Esophagus mucosa (tissue), 1 donor: ENCODE measurements at places on chromosomes 5 and 9.

DNA sequence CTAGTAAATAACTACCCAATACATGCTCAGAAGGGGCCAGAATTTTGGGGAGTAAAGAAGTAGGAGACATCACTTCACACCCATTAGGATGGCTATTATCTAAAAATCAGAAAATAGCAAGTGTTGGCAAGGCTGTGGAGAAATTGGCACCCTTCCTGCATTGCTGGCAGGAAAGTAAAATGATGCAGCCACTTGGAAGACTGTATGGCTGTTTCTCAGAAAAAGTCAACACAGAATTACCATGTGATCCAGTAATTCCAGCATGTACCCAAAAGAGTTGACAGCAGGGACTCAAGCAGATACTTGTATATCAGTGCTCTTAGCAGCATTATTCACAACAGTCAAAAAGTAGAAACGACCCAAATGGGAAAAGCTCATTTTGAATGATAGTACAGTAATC is 107.6 kb downstream of the APBA1 start:
- ATAC-seq: no peak

DNA sequence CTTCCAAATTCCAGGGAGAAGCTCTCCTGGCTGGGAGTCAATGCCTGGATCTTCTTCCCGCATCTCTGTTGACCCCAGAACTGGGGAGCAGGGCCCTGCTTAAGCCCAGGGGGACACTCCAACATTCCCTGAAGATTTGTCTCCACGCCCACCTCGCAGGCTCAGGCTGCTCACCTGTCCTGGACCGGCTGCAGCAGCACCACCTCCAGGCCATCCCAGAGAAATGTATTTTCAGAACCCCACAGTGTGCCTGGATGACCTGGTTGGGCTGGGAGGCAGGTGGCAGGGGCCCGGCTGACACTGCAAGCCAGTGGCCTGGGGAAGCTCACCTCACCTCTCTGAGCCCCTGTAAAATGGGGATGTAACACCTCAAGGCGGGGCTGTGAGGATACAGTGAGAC is 27.1 kb upstream of the ZBTB43 start:
- ATAC-seq: peak; percentile 55

DNA sequence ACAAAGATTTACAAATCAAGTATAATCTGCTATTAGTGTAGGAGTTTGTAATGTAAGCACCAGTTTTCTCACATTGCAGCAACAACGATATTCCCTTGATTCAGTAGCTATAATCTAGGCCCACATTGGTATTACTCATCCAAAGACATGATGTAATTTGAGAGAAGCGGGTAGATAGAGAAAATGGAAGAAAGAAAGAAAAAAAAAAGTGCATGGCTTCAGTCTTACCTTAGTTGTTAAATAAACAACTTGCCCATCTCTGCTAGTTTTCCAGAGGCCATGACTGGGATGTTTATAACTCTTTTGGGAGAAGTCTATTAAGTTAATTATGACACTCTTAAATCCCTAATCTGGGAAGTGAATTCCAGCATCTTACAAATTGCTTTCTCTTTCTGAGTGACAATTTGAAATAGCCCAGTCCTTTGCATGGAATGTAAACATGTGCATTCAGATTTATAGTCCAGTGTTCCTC is 2.8 kb downstream of the MELK start:
- no peak for ATAC-seq

- no peak for ATAC-seq
These were observed 71.7 kb downstream of the ENTREP1 start for GRCh38 chr9:69396759-69397158.

- ATAC-seq: no peak
These were observed 96.4 kb downstream of the PSAT1 start for GRCh38 chr9:78393340-78393739.

GRCh38 chr9:84301851-84302250 is 38.7 kb downstream of the SLC28A3 start:
- peak; percentile 35 for ATAC-seq

- ATAC-seq: no peak
These were observed 46.7 kb downstream of the SHB start for GRCh38 chr9:38022203-38022895.

DNA sequence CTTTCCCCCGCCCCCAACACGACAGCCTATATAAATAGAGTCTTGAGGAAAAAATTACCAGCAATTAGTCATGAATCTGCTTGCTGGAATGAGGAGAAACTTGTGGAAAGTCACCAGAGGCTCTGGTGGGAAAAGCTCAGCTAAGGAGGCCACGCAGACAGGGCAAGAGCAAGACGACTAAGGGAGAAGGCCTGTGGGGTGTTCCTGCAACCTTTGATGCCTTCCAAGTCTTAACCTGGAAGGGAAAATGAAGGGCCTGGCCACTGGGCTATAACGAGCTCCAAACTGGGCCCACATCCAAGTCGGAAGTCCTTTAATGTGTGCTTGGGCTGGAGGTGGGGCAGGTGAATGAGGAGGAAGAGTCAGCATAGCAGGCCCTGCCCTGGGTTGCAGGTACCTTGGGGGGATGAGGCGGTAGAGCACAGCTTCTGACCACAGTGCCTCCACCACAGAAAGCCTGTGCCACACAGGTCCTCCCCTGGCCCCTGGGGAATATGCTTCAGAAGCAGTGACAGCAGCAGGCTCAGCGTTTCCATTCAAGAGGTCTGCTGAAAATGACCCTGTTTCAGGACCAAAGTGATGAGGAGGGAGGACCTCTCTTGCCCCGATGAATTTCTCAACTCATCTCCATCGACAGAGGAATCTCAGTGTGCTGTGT is 92.8 kb upstream of the LRRTM2 start:
- peak; percentile 14 for ATAC-seq

DNA sequence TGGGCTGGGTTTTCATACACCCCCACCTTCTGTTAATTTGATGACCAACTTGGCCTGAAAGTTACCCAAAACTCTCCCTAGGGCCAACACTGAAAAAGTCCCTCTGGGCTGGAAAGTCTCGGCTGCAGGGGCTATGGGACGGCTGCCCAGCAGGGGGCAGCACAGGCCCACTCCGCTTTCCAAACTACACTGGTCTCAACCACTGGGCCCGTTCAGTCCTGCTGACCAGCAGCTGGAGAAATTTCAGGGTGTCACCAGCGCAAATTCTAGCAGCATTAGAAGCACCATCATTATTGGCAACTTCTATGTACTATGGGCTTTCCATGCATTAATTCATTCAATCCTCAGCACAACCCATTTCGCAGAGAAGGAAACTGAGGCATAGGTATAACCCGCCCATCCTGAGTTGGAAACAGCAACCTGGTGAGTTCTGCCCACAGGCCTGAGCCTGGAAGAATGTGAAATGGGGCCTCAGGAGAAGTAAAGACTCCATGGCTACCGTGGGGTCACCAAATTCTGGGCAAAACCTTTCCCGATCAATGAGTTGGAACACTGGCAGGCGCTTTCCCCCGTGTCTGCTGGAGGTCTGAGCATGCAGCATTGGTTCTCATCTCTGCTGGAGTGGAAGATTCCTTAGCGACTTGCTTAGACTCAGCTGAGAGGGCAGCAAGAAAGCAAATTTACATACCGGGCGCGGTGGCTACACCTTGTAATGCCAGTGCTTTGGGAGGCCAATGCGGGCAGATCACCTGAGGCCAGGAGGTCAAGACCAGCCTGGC is 9.7 kb downstream of the ORM2 start:
- peak; percentile 41 for ATAC-seq

DNA sequence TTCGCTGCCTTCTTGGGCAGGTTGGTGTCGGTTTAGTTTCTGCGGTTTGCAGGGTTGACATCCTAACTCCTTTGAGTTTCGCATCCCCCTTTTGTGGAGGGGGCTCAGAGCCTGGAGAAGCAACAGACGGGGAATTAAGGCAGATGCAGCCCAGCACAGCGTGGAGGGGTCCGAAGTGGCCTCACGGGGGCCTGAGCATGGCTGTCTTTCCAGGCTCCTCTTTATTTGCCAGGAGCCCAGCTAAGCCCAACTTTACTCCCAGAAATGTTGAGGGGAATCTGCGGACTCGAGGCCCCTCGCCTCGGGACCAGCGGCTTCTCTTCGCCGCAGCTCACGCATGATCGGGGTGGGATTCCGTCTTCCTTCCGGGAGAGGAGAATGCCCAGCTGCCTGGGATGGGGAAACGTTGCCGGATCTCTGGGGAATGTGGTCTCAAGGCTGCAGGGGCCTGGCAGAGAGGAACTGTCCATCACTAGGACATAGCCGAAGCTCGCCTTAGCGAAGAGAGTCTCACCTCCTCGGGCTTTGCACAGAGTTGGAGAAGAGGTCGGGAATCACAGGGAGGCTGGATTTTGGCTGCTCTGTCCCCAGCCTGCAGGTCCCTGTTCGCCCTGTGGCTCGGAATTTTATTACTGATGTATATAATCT is 1.3 kb downstream of the RAI14 start:
- ATAC-seq: no peak

DNA sequence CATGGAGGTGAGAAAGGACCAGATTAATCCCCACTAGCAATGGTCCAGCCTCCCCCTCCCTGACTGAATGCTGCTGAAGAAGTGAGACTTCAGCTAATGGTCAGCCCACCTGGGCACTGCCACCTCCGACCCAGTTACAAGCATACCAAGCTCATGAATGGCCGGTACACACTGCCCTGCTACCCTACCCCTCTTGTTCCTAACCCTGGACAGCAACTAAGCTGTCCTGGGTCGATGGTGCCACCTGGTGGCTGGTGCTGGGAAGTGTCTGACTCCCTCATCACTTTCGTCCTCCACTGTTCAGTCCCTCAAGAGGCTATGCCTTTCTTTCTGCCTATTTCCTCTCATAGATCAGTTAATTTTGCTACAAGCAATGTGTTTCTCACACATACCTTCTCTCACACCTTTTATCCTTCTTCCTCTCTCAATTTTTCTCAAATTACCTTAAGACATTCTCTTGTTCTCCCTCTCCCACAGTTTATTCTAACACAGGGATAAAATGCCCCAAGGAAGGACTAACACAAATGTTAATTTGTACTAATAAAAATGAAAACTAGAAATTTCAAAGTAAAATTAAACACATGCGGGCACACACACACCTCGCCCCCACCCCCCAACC is 42.4 kb downstream of the PAX5 start:
- peak; percentile 56 for ATAC-seq

- no peak for ATAC-seq
These were observed 34.7 kb upstream of the MIER3 start for GRCh38 chr5:56986626-56986947.

DNA sequence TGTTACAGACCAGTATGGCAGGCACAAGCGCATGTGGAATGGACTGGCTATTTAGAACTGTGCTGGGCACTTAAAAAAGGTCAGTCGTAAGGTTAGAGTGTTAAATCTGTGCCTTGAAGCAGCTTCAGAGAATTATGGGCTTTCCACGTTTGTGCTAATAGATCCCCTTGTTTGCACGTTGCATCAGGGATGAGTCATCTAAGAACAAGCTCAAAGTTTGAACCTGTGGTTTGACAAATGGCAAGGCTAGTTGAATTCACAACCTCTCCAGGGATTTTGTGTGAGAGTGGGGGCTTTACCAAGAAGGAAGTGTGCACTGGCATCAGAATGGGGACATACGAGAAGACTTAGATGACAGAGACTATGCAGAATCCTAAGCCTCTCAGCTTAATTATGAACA is 249.6 kb downstream of the IRX1 start:
- ATAC-seq: no peak

GRCh38 chr5:111408817-111409216 is 103.5 kb downstream of the STARD4 start:
- ATAC-seq: no peak

- ATAC-seq: no peak
These were observed 230.2 kb downstream of the IRX1 start for GRCh38 chr5:3825531-3826451.

DNA sequence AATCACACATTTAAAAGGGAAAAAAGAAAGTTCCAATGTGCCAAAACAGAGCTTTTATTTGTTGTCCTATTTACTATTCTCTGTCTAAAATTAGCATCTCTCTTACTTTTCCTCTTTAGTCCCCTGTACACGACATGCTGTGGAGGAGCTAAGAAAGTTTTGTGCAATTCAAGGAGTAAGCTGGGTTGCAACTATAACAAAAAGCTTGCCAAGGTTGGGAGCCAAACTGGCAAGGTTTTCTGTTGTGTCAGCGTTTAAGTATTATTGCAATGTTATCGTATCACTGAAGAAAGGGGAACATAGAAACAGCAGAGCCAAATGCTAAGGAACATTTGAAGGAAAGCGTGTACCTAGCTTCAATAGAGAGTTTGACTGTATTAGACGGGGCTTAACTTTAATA is 680.8 kb downstream of the CETN3 start:
- no peak for ATAC-seq

DNA sequence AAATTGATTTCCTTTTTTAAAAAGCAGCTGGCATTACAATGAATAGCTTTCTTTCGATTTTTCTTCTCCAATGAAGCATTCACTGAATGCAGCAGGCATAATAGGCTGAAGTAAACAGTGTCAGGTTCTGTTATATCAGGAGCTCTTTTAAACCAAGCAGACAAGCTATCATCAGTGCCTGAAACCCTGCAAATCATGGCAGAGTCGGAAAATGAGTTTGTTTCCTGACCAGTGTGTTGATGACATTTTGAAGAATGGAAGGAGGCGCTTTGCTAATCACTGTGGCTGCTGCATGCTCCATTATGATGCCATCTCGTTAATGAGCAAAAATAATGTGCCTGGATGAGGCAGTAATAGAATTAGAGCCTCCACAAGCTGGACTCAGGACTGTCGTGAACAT is 284.5 kb downstream of the ZNF608 start:
- ATAC-seq: no peak

GRCh38 chr5:133065471-133065870 is 13.7 kb downstream of the HSPA4 start:
- ATAC-seq: peak; percentile 95

GRCh38 chr5:56340196-56340980 is 107.3 kb upstream of the ANKRD55 start:
- no peak for ATAC-seq

DNA sequence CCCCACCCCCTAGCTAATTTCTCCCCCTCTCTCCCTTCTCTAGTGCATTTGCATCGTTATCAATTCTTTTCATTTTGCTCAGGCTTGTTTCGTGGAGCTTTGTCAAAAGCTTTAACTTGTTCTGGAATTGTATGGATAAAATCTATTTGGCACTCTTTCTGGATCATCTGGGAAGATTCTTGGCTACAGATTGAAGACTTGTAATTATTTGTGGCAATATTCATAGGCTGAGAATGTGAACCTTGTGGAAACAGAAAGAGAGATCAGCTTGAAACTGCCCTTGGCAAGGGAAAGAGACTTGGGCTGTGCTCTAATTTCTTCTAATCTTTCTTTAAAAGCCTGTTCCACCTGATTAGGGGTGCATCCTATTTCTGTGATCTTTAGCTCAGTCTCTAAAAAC is 340.6 kb upstream of the DAB2 start:
- no peak for ATAC-seq

DNA sequence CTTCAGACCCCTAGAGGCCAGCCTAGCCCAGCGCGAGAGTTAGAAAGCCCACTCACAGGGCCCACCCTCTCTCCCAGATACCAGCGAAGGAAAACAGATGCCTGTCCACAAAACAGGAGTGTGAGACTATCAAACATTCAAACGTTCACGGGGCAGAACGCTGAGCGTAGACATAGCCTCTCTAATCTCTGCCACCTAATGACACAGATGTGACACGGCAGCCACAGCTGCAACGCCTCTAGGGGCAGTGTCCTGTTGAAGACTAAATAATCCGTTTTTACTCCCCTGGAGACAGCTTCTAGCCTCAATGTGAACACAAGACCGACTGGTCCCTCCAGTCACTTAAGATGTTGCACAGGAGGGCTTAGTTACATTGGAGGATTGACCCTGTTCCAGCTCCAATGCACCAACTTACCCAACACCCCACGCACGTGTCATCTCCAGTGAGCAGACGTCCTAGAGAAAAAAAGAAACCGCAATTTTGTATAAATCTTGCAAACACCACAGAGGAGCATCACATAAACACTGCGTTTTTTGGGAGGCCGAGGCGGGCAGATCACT is 14.3 kb downstream of the DIPK1B start:
- ATAC-seq: peak; percentile 26

- ATAC-seq: no peak
These were observed 72.5 kb upstream of the TAF11L2 start for GRCh38 chr5:17425385-17426070.
